Central memory CD8-positive, alpha-beta T cell (primary cell): ENCODE measurements at places on chromosomes 12 and 14.

DNA sequence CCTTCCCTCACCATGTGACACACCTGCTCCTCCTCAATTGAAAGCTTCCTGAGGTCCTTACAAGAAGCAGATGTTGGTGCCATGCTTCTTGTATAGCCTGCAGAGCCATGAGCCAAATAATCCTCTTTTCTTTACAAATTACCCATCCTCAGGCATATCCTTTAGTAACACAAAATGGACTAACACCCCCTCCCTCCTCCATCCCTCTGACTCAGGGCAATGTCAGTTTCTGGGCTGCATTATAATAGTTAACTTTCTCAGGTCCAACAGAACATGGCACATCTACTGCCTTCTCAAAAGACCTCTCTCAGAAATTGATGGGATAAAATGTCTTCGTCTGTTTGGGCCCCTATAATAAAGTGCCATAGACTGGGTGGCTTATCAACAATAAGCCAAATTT is 287.0 kb downstream of the DPF3 start:
- no peak for DNase-seq

DNA sequence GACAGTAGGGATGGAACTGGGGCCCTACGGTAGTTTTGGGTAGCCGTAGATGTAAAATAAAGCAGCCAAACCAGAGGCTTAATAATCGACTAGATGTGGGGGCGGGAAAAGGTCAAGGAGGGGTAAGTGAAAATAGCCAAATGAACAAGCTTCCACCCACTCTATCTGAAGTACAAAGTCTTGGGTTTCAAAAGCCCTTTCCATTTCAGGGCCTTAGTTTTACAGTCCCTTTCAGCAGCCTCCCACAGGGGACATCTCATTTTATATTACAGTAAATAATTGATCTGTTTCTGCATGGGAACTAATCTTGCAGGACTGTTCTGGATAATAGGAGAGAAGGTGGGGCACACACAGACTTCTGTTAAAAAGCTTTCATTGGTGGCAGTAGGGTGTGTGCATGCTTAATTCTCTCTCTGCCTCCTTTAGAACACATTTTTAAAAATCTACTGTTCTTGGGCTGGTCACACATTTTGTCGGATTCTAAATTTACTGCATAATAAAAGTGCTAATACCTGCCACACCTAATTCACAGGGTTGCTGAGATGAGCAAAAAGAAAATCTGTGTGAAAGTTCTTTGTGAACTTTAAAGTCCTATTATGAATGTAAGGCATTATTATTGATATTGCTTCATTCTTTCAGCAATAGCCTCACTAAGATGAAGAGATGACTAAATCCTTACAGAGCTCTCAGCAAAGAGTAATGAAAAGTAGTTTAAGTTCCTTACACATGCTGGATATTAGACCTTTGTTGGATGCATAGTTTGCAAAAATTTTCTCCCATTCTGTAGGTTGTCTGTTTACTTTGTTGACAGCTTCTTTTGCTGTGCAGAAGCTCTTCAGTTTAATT is 104.6 kb downstream of the ITPR2 start:
- DNase-seq: no peak

DNA sequence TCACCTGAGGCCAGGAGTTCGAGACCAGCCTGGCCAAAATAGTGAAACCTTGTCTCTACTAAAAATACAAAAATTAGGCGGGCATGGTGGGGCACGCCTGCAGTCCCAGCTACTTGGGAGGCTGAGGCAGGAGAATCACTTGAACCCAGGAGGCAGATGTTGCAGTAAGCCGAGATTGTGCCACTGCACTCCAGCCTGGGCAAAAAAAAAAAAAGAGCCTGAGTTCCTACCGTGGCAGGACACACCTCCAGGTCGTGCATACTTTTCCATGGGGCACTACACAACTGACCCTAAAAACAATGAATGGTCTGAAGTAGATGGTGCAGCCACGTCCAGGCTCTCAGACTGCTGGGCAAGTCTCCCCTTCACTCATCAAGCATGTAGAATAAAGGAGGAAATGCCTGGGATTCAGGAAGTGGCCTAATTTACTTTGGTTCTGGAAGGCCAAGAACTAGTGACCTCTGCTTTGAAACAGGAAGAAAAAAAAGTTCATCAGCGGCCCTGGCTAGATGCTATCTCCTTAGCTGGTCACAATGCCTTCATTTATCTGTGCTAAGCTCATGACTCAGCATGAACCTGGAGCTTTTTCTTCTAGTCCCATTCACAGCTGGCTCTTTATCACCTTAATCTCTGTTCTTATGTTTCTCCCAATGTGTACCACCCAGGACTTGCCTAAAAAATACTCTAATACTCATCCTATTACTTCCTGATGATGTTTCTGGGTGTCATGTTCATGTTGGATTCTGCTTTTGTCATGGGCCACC is 55.8 kb upstream of the OR6J1 start:
- DNase-seq: no peak

DNA sequence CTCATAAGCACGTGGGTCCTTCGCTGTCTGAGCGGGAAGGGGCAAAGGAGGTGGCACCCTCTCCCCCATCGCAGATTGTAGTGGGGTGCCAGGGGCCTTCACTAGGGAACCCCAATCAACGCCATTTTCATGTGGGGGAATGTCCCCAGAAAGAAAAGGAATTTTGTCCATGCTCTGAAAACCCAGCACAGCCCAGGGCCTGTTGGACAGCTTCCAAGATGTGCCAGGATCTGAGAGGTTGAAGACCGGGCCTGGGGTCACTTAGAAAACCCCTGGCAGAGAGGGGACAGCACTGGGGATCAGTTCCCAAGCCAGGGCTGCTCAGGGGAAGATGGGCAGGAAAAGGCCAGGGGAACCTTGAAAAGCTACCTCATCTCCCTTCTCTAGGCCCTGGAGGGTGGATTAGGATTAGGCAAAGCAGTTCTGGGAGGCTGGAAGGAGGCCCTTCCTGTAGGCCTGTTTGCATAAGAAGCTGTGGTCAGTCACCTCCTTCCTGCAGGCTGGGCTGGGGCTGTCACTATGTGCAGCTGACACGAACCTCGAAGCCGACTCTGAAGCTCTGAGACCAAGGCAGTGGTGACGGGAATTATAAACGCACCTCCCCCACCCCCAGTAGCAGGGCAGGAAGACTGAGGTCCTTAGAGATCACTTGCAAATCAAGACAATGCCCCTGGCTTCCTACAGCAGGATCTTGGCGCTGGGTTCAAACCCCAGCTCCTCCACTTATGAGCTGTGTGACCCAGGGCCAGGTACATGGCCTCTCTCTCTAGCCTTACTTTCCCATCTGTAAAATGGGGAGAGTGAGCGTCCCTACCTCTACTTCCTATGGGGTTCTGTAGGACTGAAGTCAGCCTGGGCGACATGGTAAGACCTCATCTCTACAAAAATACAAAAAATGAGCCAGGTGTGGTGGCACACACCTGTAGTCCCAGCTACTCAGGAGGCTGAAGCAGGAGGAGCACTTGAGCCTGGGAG is 29.0 kb downstream of the TESC start:
- DNase-seq: no peak

DNA sequence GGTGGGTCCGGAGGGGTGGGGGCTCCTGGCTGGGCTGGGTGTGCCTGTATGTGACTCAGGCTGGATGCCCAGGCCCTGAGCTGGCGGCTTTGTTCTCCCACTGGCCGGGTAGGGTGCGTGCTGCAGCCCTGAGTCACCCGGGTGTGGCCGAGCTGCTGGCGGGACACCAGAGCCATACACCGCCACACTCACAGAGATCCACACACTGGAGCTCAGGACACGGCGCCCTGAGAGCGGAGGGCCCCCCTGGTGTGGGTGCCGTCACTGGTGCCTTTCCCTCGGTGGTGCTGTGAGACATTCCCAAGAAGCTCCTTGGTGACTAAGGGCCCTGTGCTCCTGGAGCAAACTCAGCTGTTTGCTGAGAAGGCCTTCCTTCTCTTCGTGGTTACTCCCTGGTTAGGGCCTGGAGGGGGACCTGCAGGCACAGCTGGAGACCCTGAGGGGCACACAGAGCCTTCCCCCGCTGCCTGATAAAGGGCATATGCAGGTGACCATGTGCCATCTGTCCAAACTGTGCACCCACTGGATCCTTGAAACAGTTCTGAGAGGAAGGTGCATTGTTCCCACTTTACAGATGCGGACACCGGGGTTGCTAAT is 44.3 kb downstream of the KRT80 start:
- no peak for DNase-seq

- DNase-seq: no peak
Measured at GRCh38 chr12:12979731-12980259, 20.3 kb downstream of the HEBP1 start.

DNA sequence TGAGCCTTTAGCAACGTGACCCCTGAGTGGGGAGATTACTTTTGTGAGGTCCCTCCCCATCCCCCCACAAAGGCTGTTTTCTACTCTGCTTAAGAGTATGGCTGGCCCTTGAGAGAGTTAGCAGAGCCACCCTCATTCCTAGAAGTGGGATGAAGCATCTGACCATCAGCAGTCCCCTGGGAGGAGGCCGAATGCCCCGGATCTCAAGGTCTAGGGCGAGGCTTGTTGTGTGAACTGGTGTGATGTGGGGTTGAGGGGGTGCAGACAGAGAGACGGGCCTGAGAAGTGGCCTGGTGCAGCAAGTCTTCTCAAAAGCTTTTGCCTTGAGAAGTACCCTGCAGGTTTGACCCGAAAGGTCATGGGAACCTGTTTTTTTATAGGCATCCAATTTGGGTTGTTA is 153.0 kb upstream of the FKBP4 start:
- no peak for DNase-seq

DNA sequence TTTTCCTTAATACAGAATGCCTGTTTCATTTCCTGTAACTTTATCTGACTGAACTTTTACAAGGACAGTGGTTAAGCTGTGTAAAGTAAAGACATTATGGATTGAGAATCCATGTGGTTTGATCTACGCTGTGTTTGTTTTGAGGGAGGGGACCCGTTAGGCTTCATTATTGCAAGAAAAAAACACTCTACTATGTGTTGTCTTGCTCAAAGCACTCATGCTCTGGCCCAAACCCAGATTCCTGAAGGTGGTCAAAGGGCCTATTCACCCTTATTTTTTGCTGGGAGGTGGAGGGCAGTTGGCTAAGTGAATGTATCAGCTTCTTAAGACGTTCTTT is 11.9 kb downstream of the RNF10 start:
- no peak for DNase-seq

DNA sequence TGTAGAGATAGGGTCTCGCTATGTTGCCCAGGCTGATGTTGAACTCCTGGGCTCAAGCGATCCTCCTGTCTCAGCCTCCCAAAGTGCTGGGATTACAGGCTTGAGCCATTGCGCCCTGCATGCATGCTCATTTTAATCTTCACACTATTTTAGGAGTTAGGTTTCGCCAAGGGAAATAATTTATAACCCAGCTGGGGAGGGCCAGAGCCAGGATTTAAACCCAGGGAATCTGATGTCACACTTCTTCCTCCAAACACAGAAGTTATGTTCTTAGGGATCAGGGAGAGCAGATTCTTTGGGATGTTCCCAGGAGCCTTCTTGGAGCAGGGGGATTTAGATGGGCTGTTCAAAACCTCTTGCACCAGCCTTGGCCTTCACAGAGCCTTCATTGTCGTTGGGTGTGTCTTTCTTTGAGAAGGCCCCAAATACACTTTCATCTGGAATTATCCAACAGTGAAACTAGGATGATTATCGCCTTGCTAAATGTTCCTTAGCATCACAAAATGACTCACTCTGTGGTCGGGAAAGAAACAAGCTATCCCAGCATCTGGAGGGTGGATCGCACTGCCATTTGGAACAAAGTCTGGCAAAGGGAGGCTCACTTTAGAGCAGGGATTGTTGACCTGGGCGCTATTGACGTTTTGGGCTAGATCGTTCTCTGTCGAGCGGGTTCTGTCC is 8.2 kb upstream of the PPP1CC start:
- no peak for DNase-seq

- DNase-seq: no peak
Measured at GRCh38 chr12:39102474-39103209, 197.3 kb upstream of the CPNE8 start.

DNA sequence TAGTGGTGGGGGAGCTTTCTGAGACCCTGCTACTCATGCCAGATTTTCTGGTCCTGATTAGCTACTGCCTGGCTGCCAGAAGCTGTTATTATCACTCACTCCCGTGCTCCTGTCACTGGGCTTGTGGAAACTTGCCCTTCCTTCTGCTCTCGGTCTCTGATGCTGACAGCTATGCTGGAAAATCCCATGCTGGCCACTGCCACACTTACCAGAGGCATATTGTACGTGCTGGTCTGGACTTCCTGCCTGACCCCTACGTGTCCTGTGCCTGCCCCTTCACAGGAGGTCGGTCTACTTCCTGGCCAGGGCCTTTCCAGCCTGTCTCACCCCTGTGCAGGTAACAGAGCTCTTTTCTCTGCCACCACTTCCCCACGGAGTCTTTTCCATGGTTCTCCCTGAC is 149.4 kb upstream of the PLEKHG7 start:
- no peak for DNase-seq

GRCh38 chr14:63039866-63040265 is 5.4 kb downstream of the KCNH5 start:
- DNase-seq: no peak

GRCh38 chr12:31230004-31230403 is 95.9 kb downstream of the SINHCAF start:
- DNase-seq: no peak

- no peak for DNase-seq
Measured at GRCh38 chr12:94182986-94183707, 34.8 kb downstream of the PLXNC1 start.

GRCh38 chr14:64185184-64185583 is 109.0 kb downstream of the ESR2 start:
- DNase-seq: no peak

GRCh38 chr12:12804011-12804410 is 9.1 kb upstream of the DDX47 start:
- DNase-seq: no peak

DNA sequence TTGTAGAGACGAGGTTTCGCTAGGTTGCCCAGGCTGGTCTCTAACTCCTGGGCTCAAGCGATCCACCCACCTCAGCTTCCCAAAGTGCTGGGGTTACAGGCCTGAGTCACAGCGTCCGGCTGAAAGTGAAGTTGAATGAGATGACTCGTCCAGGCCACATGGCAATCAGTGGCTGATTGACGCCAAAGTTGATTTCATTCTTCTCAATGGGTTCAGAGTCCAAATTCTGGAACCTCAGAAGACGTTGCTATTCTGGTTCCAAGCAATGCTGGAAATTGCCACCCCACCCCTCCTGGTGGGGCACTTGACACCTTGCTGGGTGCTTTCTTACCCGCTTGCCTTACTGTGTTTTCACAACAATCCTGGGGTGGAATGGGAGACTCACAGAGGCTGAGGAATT is 14.9 kb downstream of the ABCB9 start:
- DNase-seq: no peak

GRCh38 chr12:109731806-109732205 is 18.2 kb downstream of the FAM222A start:
- DNase-seq: no peak
